ENCODE measurements at places on chromosomes 12 and 14.

DNA sequence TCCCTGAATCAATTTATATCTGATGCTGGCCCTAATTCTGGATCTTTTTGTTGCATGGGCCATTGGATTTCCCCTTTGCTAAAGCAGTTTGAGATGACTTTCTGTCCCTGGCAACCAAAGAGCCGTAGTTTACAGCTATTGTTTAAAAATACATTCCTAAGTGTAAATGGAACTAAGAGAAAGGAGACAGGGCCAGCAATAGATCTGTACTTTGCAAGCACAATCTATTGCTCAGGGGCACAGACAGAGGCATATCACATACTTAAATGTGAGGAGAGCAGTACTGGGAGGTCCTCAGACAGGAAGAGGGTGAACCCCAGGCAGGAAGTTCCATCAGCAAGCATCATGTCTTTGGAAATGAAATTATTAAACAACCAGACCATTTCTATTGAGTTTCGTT is 126.6 kb downstream of the ZFP36L1 start:
- DNase-seq = no peak

DNA sequence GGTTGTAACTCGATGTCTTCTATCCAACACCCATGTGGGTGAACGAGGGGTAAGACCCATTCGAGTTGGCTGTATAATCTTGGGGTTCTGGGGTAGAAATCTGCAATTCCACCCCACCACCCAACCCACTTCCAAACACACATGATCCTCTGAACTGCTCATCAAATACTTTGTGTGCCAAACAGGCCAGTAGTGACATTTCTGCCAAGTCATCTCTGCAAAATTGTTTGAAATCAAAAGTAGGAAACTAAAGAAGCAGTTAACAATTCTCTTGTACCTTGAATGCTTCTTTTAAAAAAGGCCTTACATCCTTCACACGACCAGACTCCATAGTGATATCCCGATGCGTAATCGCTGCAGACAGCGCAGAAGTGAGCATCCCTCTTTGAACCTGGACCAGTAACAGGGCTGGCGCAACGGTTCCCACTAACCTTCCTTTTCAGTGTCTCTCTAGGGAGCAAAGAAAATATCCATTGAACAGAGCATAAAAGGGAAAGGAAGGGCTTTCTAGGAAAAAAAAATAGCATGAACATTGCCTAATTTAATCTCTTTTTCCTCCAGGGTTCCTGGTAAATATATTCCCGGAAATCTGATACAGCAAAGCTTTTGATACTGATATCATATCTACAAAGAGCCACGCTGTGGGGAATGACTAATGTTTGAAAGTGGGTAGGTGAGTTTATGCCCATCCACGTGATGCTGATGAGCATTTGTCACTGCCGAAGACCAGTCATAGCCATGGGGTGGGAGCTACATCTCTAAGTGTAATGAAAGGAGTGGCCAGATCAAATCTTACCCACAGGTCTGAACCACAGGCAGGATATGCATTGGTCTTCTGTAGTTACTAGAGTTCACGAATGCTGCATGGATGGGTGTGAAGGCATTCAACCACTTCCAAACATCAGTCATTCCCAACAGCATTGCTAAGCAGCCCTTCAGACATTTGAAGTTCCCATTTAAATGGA is 14.2 kb downstream of the ESR2 start:
- peak; percentile 29 for DNase-seq

- DNase-seq = no peak
These were observed 101.7 kb upstream of the CLEC14A start for GRCh38 chr14:38357557-38357956.

- no peak for DNase-seq
These were observed 684.9 kb upstream of the TMEM132C start for GRCh38 chr12:127582074-127582473.

DNA sequence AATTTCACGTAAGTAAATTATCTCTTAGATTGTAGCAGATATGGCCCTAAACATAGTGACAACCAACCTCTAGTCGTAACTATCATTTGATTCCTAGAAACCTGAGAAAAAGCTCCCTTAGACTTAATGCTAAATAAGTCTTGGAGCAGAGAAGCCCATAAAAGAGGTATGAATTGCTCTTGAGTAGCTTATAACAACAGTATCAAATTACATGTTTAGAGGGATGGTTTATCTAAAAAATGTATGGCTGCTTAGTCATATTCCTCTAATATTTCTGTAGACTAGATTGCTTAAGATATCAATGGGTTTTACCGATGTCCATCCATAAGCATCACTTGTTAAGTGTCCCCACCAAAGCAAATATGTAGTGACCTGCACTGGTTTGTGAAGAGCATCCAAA is 259.7 kb downstream of the NELL2 start:
- DNase-seq = no peak

DNA sequence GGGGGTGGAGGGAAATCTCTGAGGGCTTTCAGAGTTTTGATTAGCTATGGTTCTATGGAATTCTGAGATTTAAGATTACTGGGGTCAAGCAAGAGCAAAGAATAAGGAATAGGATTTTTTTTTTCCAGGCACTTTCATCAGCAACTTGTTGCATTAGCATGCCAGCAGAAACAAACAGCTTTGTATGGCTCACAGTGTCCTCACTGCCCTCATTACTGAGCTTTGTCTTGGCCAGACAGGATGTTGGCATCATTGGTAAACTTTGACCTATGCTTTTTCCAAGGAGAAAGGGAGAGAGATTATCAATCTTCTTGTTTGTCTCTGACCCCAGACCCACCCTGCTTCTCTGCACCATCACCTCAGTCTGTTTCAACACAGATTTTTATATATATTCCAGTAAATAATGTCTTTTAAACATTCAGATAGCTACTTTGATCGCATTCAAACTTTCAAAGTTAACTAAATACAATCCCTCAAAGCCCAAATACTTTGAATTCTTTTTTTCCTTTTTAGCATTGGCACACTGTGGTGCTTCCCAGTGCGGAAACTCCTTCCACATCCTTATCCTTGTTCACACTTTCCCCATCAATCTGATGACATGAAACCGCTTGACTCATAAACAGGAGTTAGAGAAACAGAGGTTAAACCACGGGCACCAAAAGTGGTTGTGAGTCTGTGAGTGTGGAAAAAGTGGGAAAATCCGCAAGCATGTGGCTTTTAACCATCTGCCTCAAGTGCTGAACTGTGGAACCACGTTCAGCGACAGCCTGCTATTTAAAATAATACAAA is 282.2 kb upstream of the FAR2 start:
- DNase-seq = no peak

- no peak for DNase-seq
These were observed 62.5 kb downstream of the ITPR2 start for GRCh38 chr12:26770239-26771070.
